ENCODE measurements at places on chromosomes 12 and 14.
A peak's percentile ranks its signal among the peaks of the same experiment; 100 is the strongest.

GRCh38 chr14:26070443-26070842, 527.4 kb downstream of the NOVA1 start:
- H3K36me3 ChIP-seq, result no peaks in the 10 kb centered on the region
- no peaks in the 10 kb centered on the region for H3K4me1 ChIP-seq
- no peak overlapping the region for H3K27ac ChIP-seq
- no peaks in the 10 kb centered on the region for H3K27me3 ChIP-seq
- no peak for DNase-seq

DNA sequence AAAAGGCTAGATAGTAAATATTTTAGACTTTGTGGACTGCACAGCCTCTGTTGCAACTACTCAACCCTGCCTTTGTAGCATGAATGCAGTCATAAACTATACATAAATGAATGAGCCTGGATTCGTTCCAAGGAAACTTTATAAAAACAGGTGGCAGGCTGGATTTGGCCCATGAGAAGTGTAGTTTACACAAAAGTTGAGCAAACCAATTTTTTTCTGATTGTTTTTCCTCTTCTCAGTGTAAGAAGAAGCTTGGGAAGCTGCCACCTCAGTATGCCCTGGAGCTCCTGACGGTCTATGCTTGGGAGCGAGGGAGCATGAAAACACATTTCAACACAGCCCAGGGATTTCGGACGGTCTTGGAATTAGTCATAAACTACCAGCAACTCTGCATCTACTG, 9.5 kb downstream of the OAS1 start:
- no peaks in the 10 kb centered on the region for H3K27me3 ChIP-seq
- no peaks in the 10 kb centered on the region for H3K4me1 ChIP-seq
- H3K4me3 ChIP-seq, result no peak overlapping the region
- DNase-seq, result no peak

- H3K27ac ChIP-seq, result peak overlapping the region; percentile 63
- DNase-seq, result peak; percentile 82
- H3K4me1 ChIP-seq, result peaks cover 8% of the 10 kb centered on the region
- H3K27me3 ChIP-seq, result no peaks in the 10 kb centered on the region
These were observed 22.4 kb upstream of the CLEC2D start for GRCh38 chr12:9646794-9647781.

DNA sequence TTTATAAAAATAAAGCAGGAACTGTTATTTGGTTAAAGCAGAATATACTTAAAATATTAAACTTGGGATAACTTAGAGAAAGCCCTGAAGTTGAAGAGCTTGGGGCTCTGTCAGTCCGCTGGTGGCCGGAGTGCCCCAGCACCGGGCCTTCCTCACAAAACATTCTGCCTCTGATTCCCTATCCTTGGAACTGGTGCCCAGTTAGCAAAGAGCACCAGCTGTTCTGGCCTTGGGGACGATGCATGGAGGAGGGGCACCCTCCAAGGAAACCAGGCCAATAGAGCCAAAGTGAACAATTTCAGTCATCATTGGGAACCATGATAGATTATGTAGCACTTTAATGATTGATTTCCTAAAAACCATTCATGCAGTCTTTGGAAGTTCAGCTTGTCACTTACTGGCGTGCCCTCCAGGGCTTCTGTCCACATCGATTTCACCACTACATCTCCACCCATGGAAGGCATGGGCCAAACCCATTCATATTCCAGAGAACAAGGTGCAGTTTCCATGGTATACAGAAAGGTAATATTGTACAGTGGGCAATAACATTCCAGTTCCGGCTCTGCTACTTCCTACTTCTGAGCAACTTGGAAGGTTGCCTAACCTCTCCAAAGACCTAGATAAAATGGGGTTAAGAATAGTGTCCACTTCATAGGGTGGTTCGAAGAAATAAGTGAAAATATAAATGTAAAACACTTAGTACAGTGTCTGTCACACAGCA, 145.9 kb downstream of the ETV6 start:
- H3K4me1 ChIP-seq, result peaks cover 25% of the 10 kb centered on the region
- DNase-seq, result no peak
- peak overlapping the region; percentile 97 for H3K27ac ChIP-seq

DNA sequence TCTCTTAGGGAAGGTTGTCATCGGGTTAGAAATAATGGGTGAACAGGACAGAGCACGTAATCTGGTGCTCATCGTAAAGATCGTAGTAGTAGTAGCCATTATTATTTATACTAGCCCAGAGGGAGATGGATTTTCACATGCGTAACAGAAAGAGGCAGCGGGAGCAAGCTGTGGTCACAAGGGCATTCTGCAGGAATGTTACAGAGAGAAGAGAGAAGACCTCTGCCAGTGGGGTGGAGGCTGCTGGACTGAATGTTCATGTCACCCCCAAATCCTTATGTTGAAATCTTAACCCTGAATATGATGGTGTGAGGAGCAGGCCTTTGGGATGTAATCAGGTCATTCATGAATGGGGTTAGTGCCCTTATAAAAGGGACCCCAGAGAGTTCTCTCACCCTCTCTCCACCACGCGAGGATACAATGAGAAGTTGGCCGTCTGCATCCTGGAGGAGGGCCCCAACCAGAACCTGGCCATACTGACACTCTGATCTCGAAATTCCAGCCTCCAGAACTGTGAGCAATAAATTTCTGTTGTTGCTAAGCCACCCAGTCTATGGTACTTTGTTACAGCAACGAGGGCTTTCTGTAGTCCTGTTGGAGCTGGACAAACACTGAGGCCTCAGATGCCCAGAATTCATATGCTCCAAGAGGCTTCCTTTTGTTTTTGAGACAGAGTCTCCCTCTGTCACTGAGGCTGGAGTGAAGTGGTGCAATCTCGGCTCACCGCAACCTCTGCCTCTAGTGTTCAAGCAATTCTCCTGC, 131.2 kb upstream of the MED13L start:
- no peak for DNase-seq
- peaks cover 6% of the 10 kb centered on the region for H3K4me1 ChIP-seq

DNA sequence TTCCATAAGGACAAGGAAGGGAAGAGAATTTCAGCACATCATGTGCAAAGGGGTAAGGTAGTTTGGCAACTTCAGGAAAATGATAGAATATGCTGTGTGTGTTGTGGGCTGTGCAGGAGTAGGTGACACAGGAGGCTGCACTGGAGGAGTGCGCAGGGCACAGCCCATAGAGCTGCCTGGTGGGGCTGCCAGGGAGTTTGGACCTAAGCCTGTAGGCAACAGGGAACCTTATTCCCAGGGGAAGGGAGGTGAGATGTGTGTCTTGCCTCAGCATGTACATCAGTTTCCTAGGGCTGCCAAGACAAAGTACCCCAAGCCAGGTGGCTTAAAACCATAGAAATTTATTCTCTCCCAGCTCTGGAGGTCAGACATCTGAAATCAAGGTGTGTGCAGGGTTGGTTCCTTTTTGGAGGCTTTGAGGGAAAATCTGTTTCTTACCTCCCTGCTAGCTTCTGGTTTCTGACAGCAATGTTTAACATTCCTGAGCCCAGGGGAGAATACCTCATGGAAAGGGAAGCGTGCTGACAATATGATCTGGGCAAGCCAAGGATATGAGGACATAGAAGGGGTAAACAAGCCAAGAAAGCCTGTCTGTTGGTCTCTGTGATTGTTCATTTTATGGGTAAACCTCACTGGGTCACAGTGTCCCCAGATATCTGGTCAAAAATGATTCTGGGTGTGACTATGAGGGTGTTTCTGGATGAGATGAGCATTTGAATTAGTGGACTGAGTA, 174.0 kb upstream of the NTF3 start:
- no peak for DNase-seq
- no peak overlapping the region for H3K4me3 ChIP-seq
- H3K36me3 ChIP-seq, result no peaks in the 10 kb centered on the region

GRCh38 chr14:102210421-102211042, 70.8 kb downstream of the WDR20 start:
- H3K27me3 ChIP-seq, result no peaks in the 10 kb centered on the region
- DNase-seq, result no peak
- peaks cover 62% of the 10 kb centered on the region for H3K36me3 ChIP-seq
- peaks cover 14% of the 10 kb centered on the region for H3K4me1 ChIP-seq
- H3K4me3 ChIP-seq, result no peak overlapping the region
- H3K27ac ChIP-seq, result no peak overlapping the region

GRCh38 chr12:108757856-108758255, 26.5 kb upstream of the CORO1C start:
- no peaks in the 10 kb centered on the region for H3K36me3 ChIP-seq
- H3K27me3 ChIP-seq, result no peaks in the 10 kb centered on the region
- no peak overlapping the region for H3K4me3 ChIP-seq

DNA sequence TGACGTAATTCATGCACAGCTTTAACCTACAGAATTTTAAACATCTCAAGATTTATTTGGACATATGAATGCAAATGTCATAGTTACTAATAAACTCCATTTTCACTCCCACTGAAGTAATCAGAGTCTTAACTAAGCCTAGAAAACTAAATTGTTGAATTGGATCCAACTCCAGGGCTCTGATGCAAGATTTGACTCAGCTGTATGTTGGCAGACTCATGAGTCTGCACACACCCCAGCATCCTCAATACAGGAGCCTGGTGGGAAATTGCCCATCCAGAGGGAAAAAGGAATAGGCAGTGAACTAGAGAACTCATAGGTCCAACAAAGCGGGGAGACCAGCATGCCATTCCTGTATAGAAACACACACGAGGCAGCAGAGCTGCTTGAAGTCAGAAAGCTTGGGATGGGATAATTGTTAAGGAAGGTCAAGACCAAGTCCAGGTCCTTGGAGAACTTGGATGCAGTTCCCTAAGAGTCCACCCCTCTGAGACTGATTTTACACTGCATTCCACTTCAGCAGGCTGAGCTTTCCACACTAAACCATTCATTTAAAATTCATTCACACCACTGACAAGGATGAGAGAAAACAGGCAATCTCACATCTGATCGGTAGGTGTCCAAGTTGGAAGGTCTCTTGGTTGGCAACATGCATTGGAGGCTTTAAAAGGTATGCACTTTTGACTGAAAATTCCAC, 14.4 kb downstream of the TMTC1 start:
- H3K27ac ChIP-seq, result no peak overlapping the region
- peak; percentile 74 for DNase-seq
- no peak overlapping the region for H3K4me3 ChIP-seq

DNA sequence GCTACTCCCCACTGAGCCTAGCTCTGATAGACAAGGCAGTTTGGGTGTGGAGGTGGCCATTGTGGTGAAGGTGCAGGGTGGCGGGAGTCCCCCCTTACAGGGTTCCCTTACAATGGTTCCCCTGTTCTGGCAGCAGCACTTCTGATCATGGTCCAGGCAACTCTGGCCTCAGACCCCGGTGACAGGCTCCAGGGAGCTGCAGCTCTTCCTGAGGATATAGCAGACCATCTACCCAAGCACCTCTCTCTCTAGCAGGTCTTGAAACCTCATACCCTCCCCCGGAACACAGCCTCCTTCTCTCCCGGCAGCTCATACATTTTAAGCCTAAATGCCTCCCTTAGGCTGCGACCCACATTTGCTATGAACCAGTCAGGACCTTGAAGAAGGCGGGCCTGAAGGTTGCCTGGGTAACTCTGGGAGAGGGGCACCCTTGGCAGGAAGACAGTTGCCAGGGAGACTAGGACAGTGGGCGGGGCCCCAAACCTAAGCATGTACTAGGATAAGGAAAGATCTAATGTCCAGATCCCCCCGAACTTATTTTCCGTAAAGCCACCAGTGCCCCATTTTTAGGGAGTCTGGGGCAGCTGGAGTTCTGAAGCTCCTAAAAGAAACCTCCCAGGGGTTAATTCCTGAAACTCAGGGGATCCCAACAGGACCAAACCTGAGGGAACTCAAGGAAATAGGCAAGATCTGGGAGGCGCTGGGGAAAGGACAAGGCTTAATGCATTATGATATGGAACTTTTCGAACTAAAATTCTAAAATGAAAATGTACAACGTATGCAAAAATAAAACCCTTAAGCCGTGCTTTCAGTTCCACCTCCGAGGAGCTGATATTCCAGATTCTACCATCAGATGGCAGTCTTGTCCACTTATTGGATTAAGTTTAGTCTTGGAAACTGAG, 4.5 kb upstream of the GDF11 start:
- H3K4me1 ChIP-seq, result peaks cover 10% of the 10 kb centered on the region
- peak; percentile 91 for DNase-seq
- H3K27me3 ChIP-seq, result no peaks in the 10 kb centered on the region
- no peaks in the 10 kb centered on the region for H3K36me3 ChIP-seq
- H3K27ac ChIP-seq, result peak overlapping the region; percentile 61

- H3K27ac ChIP-seq, result peak overlapping the region; percentile 22
- no peaks in the 10 kb centered on the region for H3K27me3 ChIP-seq
- DNase-seq, result peak; percentile 81
- H3K4me3 ChIP-seq, result peak overlapping the region; percentile 78
- peaks cover 2% of the 10 kb centered on the region for H3K4me1 ChIP-seq
These were observed 37.6 kb upstream of the BCL2L14 start for GRCh38 chr12:12032851-12033797.

GRCh38 chr12:116922194-116922897, 11.6 kb downstream of the FBXW8 start:
- no peak overlapping the region for H3K4me3 ChIP-seq
- no peaks in the 10 kb centered on the region for H3K27me3 ChIP-seq

DNA sequence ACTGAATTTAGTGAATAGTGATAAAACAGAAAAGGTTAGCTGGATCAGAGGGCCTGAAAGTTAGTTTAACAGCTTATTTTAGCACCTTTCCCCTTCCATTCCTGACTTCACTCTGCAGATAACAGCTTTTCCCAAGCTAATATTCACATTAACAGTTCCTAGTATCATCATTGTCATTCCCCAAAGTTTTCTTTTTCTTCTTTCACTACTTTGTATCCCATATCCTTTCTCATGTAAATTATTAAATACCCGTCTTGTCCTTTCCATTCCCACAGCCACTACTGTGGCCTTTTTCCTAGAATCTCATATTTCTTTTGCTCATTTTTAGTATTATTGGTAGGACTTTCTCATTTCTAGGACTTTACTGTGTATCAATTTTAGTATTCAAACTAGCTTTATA, 70.5 kb downstream of the SCFD1 start:
- H3K36me3 ChIP-seq, result peaks cover 6% of the 10 kb centered on the region
- H3K27me3 ChIP-seq, result no peaks in the 10 kb centered on the region
- H3K27ac ChIP-seq, result no peak overlapping the region
- DNase-seq, result no peak
- H3K4me3 ChIP-seq, result no peak overlapping the region

DNA sequence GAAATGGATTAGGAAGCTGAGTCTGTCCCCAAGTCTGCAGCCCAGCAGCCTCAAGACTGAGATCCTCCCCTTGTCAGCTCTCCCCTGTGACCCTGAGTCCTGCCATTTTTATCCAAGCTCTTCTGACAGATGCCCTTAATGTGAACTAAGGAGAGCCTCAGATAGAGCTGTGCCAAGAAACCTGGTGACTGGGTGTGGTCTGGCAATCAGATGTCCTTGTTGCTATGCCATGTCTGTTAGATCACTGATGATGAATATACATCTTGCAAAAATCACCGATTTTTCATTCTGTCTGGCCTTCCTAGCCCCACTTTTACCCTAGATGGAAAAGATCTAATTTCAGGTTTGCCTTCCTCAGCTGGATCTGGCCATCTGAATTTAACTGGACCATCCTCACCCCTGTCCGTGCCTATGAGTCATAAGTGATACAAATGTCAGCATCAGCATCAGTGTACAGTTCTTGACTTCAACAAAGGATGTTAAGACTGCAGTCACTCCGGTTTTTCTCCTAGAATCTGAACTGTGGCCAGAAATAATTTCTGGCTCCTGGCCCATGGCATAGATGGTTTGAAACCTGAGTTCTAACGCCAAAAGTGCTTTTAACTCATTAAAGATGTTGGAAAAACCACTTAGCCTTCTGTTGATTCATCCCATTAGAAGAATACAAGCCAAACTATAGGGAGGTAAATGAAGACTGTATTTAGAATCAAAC, 61.2 kb upstream of the GRIP1 start:
- H3K4me3 ChIP-seq, result no peak overlapping the region
- H3K27ac ChIP-seq, result no peak overlapping the region
- peaks cover 9% of the 10 kb centered on the region for H3K27me3 ChIP-seq
- no peak for DNase-seq
- no peaks in the 10 kb centered on the region for H3K36me3 ChIP-seq
- H3K4me1 ChIP-seq, result no peaks in the 10 kb centered on the region

All from mesenchymal stem cell (in vitro differentiated cells and primary cell).